ENCODE measurements at places on chromosomes 2 and 18.

DNA sequence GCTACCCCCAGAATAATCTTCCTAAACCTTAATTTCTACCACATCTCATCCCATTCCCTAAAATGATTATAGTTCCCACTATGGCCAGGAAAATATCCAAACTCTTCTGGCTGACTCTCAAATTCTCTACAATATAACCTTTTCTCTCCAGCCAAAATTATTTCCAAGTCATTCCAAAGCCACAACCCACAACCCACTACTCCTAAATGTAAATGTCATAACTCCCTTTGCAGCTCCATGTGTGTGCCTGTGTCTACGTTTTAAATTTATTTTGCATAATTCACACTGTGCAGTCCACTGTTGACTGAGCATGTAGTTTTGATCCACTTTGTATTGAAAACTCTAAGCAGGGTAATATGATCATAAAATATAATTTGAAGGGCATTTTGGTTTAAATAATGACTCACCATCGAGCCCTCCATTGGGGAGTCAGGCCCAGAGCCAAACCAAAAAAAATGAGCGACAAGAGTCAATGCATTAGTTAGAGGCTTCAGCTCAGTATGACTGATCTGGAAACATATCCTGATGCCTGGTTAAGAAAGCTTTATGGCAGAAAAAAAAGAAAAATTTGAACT is 171.0 kb downstream of the AFF3 start:
- DNase-seq: no peak

GRCh38 chr2:112317303-112318158 is 42.1 kb downstream of the ZC3H6 start:
- DNase-seq: no peak

- DNase-seq: no peak
These were observed 95.6 kb upstream of the CDC42EP3 start for GRCh38 chr2:37767046-37767445.

GRCh38 chr2:48531141-48531648 is 1.2 kb downstream of the STON1 start:
- no peak for DNase-seq

DNA sequence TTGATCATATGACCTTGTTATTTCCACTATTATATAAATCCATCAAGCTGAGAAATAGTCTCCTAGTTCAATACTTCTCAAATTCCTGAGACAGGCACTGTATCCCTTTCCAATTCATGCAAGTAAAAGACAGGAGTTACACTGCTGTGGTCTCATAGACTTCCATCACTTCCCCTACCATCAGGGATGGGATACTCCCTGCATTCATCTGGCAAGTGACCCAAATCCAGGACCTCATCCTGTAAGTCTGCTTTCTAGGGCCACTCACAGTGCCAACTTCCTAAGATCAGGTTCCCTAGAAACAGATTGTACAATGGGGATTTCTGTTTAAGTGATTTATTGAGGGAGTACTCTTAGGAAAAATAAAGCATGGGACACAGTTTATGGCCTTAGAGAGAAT is 424.0 kb upstream of the CDH7 start:
- no peak for DNase-seq

DNA sequence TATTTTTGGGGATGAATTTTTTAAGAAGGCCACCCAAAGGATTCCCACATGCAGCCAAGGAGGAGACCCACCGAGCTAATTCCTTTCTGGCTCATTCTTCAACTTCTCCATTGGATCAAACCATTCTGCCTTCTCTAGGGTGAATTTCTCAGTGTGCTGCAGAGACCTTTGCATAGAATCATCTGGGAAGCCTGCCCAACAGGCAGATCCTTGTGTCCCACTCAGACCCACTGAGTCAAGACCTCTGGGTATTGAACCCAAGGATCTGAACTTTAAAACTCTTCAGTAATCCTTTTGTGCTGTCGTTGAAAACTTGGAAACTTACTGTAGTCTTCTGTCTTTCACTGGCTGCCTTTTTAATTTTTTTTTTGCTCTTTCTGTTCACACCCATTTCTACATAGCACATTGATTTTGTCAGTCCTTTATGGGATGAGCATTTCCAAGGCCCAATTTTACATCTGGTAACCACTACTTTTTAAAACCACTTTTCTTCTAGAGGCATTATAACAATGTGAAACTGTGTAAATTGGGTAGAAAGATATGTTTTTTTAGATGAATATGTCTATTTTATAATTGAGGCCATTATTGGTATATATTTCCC is 120.2 kb downstream of the TSN start:
- no peak for DNase-seq

GRCh38 chr2:44553456-44553855 is 191.7 kb downstream of the CAMKMT start:
- no peak for DNase-seq

DNA sequence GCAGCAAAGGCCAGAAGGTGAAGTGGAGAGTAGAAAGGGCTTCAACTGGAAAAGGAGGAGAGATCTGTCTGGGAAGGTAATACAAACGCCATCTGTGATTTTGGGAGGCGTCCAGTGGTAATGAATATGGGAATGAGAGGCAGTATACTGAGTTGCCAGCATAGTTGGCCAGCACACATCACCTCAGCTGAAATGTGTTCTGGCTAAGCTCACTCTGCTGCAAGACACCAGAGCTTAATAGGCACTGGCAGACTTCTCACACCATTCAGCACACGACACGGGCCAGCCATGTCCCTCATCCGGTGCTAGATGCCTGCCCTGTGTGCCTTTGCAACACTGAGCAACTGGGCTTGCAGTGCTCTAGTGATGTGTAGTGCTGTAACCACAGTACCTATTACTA is 277.1 kb downstream of the PIEZO2 start:
- no peak for DNase-seq

DNA sequence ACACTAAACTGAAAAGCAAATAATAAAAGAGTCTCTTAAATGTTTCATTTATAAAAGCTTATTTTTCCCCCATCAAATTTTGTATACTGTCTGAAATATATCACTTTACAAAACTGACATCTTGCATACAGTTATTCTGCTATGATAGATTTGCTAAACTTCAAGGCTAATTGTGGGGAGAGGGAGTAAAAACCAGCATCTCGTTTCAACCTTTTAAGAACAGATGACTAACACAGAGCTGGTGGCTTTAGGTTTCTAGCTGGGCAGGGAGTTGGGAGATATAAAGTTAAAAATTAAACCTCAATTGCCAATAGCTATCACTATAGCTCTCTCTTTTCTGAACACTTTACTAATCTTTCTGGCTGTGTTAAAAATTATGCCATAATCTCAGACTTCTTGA is 23.5 kb downstream of the C1D start:
- no peak for DNase-seq

DNA sequence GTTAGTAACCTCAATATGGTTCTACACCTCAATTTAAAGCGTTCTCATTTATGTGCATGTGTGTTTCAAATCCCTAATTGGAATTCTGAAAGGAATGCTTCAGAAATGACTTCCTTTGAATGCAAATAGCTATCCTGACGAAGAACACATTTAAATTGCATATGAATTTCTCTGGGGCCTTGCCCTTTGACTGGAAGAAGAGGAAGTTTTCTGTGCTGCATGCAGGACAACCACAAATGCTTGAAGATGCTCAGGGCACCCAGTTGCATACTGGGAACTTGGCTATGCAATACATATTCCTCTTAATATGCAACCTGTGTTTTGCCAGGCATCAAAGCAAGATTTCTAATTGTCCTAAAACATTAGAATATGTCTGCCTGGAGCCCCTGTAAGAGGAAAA is 55.3 kb downstream of the TMEM178A start:
- no peak for DNase-seq

DNA sequence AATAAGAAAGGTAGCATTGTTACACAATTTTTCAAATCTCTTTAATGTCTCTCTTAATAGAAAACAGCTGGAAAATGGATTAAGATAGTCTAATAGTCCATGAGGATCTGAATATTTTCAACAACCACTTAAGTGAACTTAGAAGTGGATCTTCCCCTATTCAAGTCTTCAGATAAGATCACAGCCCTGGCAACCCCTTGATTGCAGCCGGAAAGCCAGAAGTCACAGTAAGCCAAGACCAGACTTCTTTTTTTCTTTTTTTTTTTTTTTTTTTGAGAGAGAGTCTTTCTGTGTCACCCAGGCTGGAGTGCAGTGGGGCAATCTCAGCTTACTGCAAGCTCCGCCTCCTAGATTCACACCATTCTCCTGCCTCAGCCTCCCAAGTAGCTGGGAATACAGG is 18.6 kb upstream of the ZC3H15 start:
- DNase-seq: no peak

DNA sequence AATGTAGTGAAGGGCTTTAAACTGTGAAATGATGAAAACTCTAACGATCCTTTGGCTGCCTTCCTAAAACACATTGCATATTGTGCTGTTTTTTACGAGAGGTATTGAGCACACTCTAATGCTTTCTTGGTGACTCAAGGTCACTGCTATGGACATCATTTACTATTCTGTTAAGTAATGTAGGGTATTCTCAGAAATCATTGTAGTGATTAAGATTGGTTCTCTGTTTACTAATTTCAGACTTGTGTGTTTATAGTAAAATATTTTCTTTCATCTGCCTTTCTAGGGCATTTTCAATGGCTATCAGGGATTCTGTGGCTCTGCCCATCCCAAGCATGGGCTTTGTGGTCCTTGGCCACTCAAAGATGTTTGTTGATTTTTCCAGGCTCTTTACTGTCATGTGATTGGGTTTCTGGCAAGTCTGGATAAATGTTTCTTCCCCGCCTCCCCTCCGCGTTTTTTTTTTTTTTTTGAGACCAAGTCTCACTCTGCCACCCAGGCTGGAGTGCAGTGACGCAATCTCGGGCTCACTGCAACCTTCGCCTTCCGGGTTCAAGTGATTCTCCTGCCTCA is 29.3 kb downstream of the UBE2F start:
- DNase-seq: no peak

- no peak for DNase-seq
These were observed 1.4 kb downstream of the RSAD2 start for GRCh38 chr2:6879011-6879410.

GRCh38 chr2:71779774-71780105 is 326.4 kb downstream of the DYSF start:
- no peak for DNase-seq

- no peak for DNase-seq
These were observed 340 bp downstream of the SLC40A1 start for GRCh38 chr2:189580241-189580651.

- no peak for DNase-seq
These were observed 564.7 kb downstream of the TNS1 start for GRCh38 chr2:217438136-217438535.

GRCh38 chr2:218381916-218382366 is at the start of gene SLC11A1:
TSS of gene SLC11A1 (plus strand) at chr2:218382273. CDS start at chr2:218382369, 96 bp downstream.
- no peak for DNase-seq

- no peak for DNase-seq
These were observed 796.6 kb downstream of the DSC3 start for GRCh38 chr18:30245766-30246455.

- DNase-seq: no peak
These were observed 13.1 kb downstream of the CYRIA start for GRCh38 chr2:16652296-16653082.

DNA sequence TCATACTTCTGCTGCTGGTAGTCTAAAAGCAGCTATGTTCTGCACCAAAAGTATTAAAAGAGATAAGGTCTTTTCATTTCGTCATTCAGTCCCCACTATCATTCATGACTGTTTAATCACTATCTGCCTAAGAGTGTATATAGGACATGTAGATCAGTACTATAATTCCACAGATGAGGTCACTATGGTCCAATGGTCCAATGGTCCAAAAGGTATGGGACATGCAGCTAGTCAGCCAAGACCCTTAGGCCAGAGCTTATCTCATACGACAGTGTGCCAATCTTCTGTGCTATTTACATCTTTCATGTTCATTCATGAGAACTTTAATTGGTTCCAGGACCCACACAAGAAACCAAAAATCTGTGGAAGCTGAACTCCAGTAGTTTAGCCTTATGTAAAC is 42.6 kb upstream of the SDC1 start:
- no peak for DNase-seq

GRCh38 chr2:44166096-44166495 is 2.6 kb upstream of the PPM1B start:
- no peak for DNase-seq

DNA sequence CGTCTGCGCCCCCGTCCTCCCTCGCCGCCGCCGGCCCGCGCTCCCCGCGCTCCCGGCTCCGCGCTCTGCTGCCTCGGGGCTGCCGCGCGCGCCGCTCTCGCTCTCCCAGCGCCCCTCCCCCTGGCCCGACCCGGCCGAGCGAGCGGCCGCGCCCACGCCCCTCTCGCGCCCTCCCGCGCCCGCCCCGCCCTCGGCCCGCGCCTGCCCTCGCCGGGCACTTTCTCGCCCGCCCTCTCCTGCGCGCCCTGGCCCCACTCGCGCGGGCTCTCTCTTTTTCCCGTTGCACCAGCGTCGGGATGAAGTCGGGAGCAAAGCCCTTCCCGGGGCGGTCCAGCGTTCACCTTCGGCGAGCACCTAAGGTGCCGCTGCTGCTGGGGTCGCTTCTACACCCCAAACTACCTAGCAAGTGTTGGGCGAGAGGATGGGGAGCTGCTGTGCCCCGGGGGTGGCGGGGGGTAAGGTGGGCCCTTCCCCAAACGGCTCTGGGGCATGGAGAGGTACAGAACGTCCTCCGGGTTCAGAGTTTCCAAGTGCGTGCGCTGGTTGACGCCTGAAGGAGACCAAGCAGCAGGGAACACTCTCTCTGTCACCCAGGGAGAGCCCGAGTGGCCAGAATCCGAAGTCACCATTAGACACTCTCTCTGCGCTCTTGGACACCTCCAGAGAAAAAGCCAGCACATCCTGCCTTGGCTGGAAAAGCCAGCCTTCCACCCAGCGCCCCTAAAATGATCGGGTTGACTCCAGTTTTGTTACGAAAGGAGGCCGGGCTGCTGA is at the start of gene COLEC12:
Gene COLEC12, minus strand, starts transcription at position 70 of the 774 bp plus-strand sequence. CDS start 187 bp downstream, outside the sequence.
- no peak for DNase-seq

GRCh38 chr2:24874035-24874434 is 46.0 kb downstream of the ADCY3 start:
- DNase-seq: no peak

DNA sequence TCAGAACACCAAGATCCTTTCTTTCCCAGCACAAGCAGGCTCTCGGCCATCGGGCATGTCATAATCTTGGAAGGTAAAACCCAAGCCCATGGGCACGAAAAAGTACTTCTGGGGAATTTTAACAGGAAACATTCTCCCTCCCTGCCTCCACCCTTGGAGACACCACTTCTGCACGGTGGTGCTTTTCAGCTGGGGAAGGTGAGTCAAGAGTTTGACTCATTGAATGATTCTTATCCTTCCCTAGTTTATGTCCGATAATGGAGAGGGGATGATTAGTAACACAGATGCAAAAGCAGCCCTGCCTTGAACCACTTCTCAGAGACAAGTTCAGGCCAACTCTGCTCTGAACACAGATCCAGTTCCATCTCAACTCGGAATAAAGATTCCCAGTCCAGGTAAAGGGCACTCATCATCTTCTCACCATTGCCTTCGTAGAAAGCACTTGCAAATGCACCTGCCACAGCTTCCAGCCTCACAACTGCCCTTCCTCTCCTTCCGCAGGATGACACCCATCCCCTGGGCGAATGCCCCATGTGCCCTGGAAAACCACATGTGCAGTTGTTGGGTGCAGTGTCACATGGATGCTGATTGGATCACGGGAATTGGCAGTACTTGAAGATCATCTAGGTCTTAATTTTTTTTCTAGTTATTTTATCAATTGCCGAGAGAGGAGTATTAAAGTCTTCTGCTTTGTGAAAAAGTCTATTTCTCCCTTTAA is 136.2 kb downstream of the PXDN start:
- DNase-seq: no peak

- DNase-seq: no peak
These were observed 118.8 kb upstream of the B3GNT2 start for GRCh38 chr2:62076980-62077638.
